Stimulated activated CD4-positive, alpha-beta T cell treated with anti-CD3 and anti-CD28 coated beads, Interleukin-2, amount 100 ng/mL, for 48 hours (primary cell): ENCODE measurements at places on chromosomes 12 and 14.

- no peak for DNase-seq
Measured at GRCh38 chr14:89212386-89213235, 204.4 kb downstream of the FOXN3 start.

GRCh38 chr12:80050236-80050635 lies 49.1 kb upstream of the OTOGL start:
- DNase-seq, result no peak

DNA sequence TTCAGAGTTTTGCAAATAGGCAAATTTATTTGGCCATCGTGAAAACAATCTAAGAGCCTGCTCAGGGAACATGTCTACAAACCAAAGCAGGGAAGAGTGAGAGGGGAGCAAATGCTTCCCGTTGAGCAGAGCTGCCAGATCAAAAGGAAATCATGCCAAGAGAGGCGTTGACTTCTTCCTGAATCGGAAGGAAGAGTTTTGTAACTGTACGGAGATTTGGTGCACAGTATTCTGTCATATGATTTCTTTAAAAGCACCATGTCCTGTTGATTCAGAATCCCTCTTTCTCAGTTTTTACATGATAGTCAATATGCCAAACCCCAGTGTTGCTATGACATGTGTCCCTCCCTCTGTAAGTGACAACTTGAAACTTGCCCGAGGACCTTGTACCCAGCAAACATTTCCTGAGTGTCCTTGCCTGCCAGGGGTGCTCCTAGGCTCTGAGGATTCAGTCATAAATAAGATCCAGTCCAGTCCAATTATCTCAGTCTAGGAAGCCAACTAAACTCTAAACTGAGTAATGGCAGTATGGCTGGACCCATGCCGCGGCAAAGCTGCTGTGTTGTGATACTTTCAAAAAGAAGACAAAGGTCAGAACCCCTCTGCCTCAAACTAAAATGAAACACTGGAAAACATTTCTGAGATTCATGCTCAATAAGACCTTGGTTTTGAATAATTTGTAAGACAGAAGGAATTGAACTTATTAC lies 300.1 kb upstream of the FKBP4 start:
- DNase-seq, result no peak

DNA sequence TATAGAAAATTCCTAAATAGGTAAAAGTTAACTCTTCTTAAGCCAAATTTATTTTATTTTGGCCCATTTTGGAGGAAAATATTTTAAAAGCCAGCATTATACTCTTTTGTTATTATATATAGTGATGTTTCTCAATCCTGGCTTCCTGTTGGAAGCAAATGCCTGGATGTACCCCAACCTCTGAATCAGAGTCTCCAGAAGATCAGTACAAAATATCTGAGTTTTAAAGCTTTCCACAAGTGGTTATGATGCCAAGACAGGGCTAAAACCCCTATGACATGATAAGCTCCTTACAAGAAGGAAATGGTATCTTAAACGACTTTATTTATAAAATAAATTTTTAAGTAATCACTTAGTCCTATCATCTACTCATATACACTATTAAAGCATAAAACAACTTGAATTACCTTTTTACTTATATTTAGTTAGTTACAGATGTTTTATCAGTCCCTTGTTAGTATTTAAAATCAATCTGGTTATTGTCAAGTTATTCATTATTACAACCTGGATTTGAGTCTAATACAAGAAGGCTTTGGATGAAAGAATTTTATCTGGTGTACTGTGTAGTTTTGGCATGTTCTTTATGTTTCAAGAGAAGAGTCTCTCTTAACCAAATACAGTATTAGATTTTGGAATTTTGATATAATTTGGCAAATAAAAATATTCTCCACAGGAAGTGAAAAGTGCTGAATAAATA lies 238.1 kb downstream of the SLC2A13 start:
- no peak for DNase-seq

- DNase-seq, result no peak
Measured at GRCh38 chr12:57836442-57837375, 9.8 kb downstream of the CTDSP2 start.

- DNase-seq, result peak; percentile 93
Measured at GRCh38 chr14:94080621-94081385, at the start of the genes DDX24 and IFI27L1. TSS of gene DDX24 (minus strand) at chr14:94081202. CDS start at chr14:94079742, 1,460 bp downstream. TSS of gene IFI27L1 (plus strand) at chr14:94081310. CDS start at chr14:94096938, 15,628 bp downstream.

- DNase-seq, result no peak
Measured at GRCh38 chr14:55446833-55447232, 6.4 kb upstream of the TBPL2 start.

- no peak for DNase-seq
Measured at GRCh38 chr12:93297032-93297431, 80.7 kb upstream of the NUDT4 start.

- no peak for DNase-seq
Measured at GRCh38 chr12:113102811-113103210, 32.8 kb downstream of the RASAL1 start.

GRCh38 chr14:77562681-77563080 lies 53.8 kb downstream of the SPTLC2 start:
- no peak for DNase-seq

DNA sequence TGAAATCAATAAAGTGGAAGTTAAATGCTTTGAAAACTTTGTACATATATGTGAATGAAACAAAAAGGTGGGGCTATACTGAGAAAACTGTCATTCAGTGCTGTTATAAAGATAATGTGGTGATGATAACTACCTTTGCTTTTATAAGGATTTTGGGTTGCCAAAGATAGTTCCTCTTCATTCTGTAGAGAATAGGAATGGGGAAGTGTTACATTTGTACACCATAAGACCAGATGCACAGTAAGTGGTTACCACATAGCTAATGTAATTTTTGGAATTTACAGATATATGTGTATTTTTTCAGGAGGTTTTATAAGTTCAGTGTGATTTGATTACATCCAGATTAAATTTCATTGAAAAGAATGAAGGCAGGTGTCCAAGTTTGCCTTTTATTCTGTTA lies 18.1 kb downstream of the RAB21 start:
- DNase-seq, result no peak

DNA sequence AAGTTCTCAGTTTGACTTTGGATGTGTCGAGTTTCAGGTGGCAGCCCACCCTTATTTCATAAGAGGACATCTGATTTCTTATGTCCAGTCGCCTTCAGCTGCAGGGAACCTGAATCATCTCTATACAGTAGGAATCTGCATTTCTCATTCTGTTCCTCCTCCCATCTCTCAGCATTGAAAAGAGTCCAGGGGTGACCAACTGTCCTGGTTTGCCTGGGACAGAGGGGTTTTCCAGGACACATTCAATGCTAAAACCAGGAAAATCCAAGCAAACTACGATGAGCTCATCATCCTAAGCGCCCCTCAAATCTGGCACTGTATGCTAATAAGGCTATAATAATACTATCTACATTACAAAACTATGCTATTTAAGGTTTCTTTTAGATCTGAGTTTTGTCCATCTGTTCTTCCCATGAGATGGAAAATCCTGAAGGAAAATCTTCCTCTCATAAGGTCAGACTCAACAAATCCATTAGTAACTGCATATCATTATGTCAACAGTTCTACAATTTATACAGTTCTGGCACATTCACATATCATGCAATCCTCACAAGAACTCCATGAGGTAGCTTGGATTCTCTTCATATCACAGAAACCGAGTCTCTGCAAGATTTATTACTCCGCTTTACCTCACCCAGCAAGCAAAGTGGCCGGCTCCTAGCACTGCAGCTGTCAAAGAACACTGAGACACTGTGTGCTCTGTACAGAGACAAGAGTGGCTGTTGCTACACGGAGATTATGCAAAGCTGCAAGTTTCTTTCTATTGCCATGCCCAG lies 15.6 kb upstream of the CALM1 start:
- DNase-seq, result no peak

- DNase-seq, result no peak
Measured at GRCh38 chr12:105420046-105420445, 89.6 kb downstream of the C12orf75 start.

- no peak for DNase-seq
Measured at GRCh38 chr12:48122065-48122834, 3.1 kb downstream of the PFKM start.

DNA sequence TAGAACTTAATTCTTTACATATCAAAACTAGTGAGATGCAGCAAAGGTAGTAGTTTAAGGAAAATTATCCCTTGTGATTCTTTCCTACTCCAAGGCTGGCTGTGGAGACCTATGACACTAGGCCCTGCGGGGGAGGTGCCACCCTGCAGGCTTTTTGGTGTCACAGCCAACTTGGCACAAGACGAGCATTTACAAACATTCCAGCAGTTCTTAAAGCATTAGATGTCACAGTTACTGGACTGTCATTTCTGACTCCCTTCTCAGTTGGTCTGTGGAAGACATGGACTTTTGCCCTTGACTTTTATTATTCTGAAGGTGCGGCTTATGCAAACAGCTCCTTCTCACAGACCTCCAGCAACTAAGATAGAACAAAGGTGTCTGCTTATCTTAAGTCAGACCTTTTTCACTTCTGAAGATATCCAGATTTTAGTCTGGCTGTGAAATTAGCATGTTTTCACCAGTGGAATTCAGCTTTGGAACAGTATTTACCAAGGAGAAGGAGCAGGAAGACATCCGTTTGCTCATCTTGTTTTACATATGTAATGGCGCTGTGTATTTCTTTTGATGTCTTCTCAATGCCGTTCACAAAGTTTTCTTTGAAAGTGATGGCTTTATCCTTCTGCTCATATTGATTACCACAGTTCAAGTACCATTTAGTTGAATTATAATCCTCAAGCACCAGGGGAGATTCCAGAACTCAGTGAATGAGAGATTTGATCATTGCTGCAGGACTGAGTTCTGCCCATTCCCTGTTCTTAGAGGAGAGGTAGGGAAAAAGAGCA lies 17.9 kb downstream of the SRGAP1 start:
- DNase-seq, result no peak

- no peak for DNase-seq
Measured at GRCh38 chr12:82605115-82605514, 81.6 kb upstream of the TMTC2 start.

- DNase-seq, result no peak
Measured at GRCh38 chr12:22574921-22575320, 30.6 kb upstream of the C2CD5 start.

DNA sequence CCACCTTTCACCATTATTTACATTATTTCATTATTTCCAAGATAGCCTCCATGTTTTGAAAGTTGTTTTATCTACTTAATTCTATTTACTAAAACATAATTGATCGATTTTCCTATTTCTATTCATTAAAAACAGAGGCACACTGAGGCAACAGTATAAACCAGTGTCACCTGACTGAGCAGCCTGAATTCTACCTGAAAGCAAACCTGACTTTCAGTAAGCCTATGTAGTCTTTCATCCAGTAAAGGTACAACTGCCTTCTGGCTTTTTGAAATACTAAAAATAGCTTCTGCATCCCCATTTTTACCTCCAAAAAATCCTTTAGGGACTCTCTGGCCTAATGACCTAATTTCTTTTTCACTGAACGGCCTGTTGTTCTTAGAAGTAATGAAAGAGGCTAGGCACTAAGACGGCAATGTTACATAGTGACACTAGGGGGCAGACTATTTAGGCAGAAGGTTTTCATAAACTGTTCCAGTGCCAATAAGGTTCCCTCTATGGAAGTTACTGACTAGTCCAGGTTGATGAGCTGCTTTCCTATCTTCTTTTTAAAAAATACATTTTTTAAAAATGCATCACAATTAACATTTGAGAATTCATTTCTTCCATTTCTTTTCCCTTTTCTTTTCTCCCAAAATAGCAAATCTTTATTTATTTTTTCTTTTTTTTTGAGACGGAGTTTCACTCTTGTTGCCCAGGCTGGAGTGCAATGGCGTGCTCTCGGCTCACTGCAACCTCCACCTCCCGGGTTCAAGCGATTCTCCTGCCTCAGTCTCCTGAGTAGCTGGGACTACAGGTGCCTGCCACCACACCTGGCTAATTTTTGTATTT lies 17.5 kb downstream of the ANAPC5 start:
- DNase-seq, result no peak

- DNase-seq, result no peak
Measured at GRCh38 chr12:101051901-101052550, 158.0 kb downstream of the SLC5A8 start.

DNA sequence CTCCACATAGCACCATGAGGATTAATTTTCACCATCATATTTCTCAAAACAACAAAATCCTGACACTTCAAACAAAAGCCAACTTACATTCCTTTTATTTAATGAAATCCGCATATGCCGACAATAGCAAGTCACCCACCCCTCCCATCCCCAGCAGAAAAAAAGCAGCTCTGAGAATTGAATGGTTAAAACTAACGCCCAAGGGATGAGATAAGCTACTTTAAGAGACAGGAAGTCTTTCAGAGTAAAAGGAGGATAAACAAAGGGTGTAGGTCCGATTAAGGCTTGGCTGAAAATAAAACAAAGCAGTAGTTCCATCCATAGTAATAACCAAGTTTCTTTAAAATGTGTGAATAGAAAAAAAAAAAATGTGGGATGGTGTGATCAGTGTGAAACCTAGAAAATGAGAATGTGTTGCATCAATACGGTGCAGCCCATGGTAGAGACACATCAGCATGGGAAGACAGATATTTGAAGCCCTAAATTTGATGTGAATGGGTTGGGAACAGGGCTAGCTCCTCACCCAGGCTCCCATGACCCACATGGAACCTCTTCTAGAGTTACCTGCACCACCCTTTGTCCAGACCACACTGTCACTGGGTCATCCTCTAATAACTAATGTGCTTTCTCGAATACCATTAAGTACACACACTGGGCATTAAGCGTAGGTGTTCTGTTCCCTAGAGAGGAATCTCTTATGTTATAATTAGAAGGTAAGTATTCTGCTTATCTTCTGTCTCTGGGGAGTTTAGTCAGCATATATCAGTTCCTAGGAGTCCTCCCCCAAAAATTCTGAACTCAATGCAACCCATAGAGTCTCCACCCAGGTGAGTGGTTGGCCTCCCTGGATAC lies 31.7 kb downstream of the RTRAF start:
- DNase-seq, result no peak

DNA sequence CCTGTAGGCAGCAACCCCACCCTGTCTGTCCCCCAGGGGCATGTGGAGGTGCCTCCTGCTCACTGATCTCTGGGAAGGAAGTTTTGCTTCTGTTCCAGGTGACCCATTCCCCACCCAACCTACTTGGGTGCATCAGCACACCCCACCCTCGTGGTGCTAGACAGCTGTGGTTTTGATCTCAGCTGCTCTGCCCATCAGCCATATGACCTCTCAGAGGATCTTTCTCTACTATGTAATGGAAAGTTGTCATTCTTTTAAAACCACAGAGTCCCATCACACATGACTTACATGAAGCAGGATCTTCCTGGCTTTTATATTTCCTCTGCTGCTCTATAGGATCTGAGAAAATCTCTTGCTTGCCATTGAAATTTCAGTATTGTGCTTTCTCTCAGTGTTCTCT lies 13.5 kb upstream of the KRT82 start:
- no peak for DNase-seq

GRCh38 chr12:11761869-11762567 lies 112.5 kb downstream of the ETV6 start:
- DNase-seq, result no peak

GRCh38 chr14:76651410-76652055 lies 109.7 kb upstream of the VASH1 start:
- DNase-seq, result no peak

DNA sequence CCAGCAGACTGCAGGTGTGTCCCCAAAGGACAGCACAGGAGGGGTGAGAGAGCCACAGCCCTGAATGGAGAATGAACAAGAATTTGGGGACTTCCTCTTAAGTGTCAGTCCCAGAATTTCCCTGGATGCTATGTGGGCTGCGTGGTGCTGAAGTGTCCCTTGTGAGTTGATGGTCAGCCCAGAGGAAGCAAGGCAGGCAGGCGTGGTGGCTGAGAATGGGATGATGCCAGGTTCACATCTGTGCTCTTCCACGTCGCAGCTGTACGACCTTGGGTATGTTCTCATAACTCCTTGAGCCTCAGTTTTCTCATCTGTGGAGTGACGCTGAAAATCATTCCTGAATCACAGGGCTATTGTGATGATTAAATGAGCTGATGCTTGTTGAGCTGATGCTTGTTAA lies 62.1 kb upstream of the GPATCH2L start:
- no peak for DNase-seq

- DNase-seq, result no peak
Measured at GRCh38 chr12:65263777-65264176, 14.7 kb upstream of the MSRB3 start.
